Eye (tissue), 1 donor: ENCODE measurements at places on chromosomes 5 and 9.

GRCh38 chr9:114722937-114723620 is 41.1 kb upstream of the TEX48 start:
- no peak for DNase-seq

DNA sequence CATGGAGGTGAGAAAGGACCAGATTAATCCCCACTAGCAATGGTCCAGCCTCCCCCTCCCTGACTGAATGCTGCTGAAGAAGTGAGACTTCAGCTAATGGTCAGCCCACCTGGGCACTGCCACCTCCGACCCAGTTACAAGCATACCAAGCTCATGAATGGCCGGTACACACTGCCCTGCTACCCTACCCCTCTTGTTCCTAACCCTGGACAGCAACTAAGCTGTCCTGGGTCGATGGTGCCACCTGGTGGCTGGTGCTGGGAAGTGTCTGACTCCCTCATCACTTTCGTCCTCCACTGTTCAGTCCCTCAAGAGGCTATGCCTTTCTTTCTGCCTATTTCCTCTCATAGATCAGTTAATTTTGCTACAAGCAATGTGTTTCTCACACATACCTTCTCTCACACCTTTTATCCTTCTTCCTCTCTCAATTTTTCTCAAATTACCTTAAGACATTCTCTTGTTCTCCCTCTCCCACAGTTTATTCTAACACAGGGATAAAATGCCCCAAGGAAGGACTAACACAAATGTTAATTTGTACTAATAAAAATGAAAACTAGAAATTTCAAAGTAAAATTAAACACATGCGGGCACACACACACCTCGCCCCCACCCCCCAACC is 42.4 kb downstream of the PAX5 start:
- peak; percentile 57 for DNase-seq

DNA sequence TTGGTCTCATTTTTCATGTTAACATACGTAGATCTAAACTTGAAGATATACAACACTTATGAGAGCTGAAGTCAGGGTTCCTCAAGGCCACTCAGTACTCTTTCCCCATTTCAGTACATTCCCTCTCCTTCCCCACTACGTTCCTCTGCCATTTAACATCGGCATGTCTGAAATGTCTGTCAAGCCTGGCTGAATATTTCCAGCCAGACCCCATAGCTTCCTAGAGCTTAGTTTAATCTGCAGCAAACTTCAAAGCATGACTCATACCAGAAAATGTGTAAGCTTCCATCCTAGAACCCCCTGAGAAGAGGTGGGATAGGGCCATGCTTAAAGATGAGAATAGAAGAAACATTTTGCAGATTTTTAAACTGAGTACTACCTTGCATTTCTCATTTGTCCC is 6.2 kb downstream of the GZMA start:
- no peak for DNase-seq

DNA sequence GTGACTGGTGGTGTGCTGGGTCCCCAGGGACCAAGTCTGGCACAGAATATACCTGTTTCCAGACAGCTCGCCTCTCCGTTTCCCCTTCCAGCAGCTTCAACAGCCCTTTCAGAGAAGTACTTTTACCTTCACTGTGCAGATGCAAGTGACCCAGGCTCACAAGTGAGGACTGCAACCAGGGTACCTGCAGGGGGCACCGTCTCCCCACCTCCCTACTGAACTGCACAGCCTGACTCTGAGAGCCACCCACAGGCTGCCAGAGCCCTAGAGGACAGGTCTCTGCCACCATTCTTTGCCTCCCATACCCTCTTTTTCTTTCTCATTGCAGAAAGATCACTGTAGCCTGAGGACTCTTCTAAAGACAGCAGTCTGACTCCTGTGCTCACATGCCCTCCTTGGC is 15.4 kb downstream of the IL9 start:
- DNase-seq, result no peak

DNA sequence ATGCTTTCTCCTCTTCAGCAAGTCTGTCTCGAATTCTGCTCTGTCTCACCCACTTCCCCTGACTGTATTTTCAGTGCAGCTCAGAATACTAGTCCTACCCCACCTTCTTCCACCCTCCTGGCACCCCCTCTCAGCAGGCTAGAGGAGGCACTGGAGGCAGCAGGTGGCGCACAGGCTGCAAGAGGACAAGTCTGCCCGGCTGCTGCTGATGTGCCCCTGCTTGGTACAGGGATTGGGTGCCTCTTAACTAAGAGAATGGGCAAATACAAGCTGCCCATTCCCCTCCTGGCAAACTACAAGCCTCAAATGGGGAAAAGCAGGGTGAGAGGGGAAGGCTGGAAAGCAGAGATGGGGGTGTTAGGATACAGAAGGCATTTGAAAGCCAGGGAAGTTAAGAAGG is 5.1 kb downstream of the TLN1 start:
- DNase-seq, result no peak

GRCh38 chr9:76558465-76558864 is 99.5 kb downstream of the GCNT1 start:
- no peak for DNase-seq

DNA sequence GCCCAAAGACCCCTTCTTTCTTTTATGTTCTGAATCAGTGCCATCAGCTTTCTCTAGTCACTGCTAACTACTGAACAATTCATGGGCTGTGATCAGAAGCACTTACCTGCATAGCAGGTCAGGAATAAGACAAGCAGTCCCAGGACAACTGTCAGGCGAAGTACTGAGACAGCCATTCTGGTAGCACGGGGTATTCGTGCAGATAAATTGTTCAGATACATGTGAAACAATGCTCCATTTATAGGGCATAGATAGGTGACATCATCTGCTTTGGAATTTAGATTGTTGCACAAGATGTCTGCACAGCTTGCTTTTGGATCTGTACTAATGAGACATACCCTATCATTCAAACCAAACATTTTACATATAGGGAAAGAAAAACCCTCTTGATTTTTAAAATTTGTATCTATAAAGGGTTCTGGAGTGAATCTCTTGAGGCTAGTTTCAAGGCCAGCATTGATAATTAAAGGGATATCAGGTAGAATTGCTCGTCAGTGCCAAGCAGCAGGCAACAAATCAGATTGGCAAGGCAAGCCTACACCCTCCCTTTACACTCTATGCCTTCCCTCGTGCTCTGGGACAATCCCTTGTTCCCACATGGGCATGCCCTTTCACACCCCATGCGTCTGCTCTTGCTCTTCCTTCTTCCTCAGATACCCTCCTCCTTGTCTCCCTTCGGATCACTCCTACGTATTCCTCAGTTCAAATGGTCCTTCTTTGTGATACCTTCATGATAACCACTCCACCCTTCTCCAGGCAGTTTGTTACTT is at the start of gene C5orf46:
C5orf46 (minus strand) TSS at position 213 of the 770 bp plus-strand sequence; CDS start at position 176, 37 bp downstream.
- peak; percentile 24 for DNase-seq

GRCh38 chr9:94644543-94644942 is 5.2 kb upstream of the FBP1 start:
- no peak for DNase-seq

DNA sequence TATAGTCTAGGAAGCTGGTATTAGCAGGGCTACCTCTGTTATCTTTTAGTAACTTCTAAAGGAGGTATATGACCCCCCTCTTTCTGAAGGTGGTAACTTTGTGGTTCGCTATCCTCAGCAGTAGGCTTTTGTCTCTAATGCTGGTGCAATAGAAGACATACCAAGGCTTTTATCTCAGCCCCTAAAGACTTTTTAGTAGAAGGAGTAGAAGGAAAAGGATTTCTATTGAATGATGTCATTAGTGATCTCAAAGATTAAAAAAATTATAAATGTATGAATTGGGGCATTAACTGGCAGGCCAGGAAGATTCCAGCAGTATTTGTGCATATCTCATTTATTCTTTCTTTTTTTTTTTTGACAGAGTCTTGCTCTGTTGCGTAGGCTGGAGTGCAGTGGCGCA is 78.2 kb downstream of the RAI14 start:
- DNase-seq, result no peak

GRCh38 chr9:124110307-124110915 is 98.8 kb downstream of the LHX2 start:
- DNase-seq, result peak; percentile 94

DNA sequence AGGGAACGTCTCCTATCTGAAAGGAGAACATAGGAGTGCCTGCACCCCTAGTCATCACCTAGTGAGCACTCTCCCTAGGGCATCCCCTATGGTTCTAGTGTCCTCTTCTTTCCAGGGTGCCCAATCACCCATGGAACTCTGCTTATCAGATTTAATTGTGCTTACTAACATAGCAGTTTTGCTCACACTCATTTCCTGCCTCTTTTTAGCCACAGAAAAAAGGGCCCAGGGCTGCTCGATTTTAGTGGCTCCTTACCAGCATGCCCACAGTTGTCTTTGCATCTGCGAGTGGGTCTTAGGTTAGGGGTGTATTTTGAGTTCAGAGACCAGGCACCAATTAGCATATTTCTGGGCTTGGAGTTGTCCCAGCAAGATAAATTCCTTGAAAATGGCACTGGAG is 1110.2 kb downstream of the TAF11L14 start:
- DNase-seq, result no peak

GRCh38 chr5:145544401-145544800 is 290.7 kb downstream of the PRELID2 start:
- DNase-seq, result no peak

- DNase-seq, result peak; percentile 44
These were observed 73.0 kb downstream of the UGCG start for GRCh38 chr9:111969622-111970021.

GRCh38 chr9:130541533-130541932 is 37.8 kb upstream of the FUBP3 start:
- DNase-seq, result no peak

GRCh38 chr9:69885931-69886330 is 65.3 kb downstream of the CFAP95 start:
- no peak for DNase-seq

DNA sequence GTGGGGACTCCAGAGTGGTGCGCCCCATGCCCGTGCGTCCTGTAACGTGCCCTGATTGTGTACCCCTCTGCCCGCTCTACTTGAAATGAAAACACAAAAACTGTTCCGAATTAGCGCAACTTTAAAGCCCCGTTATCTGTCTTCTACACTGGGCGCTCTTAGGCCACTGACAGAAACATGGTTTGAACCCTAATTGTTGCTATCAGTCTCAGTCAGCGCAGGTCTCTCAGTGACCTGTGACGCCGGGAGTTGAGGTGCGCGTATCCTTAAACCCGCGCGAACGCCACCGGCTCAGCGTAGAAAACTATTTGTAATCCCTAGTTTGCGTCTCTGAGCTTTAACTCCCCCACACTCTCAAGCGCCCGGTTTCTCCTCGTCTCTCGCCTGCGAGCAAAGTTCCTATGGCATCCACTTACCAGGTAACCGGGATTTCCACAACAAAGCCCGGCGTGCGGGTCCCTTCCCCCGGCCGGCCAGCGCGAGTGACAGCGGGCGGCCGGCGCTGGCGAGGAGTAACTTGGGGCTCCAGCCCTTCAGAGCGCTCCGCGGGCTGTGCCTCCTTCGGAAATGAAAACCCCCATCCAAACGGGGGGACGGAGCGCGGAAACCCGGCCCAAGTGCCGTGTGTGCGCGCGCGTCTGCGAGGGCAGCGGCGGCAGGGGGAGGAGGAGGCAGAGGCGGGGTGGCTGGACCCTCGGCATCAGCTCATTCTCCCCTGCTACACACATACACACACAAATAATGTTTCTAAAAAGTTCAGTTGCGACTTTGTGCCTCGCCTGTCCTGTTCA is 668 bp downstream of the GLIS3 start:
- DNase-seq, result peak; percentile 80

DNA sequence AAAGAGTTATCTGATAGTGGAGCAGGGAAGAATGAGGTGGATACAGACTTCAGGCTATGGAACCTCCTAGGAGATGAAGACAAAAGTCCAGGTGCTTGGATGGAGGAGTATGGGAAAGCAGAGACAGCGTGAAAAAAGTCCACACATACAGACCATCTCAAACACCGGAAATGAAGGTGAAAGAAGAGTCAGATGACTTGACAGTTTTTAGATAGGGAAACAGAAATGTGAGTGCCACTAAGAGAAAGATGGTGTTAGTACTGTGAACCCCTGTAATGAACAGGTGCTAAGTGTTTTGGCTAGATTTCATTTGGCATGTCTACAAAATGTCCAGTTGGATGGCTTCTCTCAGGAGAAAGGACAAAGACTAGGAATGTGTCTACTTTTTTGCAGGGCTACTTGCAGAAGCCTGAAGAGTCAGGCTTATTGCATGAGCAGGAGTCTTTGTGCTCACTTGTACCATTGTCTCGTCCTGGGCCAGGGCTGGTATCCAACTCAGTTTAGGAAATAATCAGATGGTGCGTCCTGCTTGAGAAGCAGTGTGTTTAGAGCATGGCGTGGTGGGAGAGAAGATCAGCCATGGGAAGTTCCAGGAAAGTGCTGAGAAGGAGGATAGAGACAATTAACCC is 90.6 kb upstream of the STARD4 start:
- DNase-seq, result no peak

GRCh38 chr5:120803282-120803681 is 339.2 kb downstream of the PRR16 start:
- DNase-seq, result peak; percentile 27

DNA sequence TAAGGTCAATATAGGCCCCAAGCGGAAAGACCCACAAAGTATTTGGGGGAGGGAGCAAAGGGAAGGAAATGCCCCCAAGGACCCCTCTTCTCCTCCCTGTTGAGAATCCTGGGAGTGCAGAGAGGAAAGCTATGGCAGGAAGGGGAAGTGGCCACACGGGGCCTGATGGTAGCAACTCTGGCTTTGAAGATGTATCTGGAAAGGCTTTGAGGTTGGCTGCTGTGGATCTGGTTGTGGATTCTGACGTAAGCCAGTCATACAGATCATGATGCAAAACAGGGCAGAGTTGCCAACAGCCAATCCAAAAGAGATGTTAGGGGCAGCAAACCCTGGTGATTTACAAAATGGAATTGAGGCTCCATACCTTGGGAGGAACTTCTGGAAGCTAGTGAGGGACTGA is 108.8 kb downstream of the PRKACG start:
- DNase-seq, result no peak

DNA sequence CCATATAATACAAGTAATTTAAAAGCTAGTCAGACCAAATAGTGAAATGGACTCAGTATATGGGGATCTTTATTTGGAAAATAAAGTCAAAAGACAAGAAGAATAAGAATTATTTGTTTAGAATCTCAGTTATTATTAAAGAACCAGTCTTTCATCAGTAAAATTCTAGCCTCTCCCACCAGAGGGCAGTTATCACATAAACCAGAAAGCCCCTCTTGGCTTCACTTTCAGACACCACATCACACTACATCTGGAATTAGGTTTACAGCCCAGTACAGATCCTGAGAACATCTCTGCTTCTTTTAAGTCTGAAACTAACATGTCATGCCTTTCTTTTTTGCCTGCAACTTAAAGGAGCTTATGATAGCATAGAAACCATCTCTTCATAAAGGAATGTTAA is 12.2 kb upstream of the HSPB3 start:
- peak; percentile 62 for DNase-seq
